ENCODE measurements at places on chromosomes 4 and X.

DNA sequence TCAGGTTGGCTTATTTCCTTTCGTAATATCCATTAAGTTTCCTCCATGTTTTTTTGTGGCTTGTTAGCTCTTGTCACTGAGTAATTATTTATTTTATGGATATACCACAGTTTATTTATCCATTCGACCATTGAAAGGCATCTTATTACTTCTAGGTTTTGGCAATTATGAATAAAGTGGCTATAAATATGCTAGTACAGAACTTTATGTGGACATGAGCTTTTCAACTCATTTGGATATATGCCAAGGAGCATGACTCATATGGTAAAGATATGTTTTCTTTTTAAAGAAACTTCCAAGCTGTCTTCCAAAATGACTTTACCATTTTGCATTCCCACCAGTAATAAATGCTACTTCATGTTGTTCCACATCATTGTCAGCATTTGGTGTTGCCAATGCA is 803.6 kb downstream of the GLUD2 start:
- no peak for DNase-seq

DNA sequence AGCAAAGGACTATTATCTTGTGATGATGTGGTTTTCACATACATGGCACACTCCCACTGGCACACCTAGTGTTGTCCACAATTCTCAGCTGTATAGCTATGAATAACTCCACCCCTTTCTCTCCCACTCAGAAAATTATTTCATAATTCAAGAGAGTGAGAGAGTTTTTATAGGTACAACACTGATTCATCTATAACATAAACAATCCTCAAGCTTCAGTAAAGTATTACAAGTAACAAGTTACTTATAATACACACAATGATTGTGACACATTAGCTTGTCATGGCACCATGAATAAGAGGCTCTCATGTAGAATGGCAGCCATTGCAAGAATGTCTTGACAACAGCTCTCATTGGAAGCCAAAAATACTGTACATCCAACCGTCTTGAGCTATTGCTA is 43.9 kb downstream of the RAB40A start:
- DNase-seq: no peak

GRCh38 chr4:70874268-70875156 is 27.7 kb upstream of the MOB1B start:
- DNase-seq: no peak

DNA sequence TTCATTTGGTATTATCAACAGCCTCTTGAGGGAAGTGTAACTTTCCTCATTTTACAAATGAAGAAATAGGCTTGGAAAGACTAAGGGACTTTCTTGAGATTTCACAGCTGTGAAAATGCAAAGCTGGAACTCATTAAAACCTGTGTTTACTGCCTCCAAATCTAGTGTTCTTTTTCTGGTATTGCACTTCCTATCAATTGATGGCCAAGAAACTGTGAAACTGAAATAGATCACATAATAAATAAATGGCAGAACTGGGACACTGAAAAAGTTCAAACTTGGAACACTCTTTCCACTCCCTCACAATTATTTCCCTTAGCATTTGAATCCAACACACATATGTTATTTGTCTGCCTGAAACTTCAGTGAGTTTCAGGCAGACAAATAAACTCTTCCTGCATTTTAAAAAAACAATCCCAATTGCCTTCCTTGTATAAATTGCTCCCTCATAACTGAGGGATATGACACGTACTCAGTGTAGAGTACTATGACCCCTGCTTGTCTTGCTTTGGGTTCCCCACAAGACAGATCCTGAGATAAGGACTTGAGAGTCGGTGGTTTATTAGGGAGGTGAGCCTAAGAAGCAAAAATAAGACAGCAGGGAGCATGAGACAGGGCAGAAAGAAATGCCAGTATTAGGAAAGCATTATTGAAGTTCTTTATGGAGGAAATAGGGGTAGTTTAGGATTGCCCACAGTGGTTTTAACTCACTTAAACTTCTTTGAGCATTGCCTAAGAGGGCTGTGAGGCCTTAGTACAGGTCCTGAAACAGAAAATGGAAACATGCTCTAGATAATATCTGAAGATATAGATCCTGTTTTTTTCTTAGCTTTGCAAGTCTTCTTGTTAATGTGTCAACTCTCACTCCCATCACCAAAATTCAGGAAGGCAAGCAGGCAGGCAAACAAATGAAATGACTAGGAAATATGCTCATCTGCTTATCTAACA is 33.9 kb downstream of the RTL3 start:
- DNase-seq: no peak

DNA sequence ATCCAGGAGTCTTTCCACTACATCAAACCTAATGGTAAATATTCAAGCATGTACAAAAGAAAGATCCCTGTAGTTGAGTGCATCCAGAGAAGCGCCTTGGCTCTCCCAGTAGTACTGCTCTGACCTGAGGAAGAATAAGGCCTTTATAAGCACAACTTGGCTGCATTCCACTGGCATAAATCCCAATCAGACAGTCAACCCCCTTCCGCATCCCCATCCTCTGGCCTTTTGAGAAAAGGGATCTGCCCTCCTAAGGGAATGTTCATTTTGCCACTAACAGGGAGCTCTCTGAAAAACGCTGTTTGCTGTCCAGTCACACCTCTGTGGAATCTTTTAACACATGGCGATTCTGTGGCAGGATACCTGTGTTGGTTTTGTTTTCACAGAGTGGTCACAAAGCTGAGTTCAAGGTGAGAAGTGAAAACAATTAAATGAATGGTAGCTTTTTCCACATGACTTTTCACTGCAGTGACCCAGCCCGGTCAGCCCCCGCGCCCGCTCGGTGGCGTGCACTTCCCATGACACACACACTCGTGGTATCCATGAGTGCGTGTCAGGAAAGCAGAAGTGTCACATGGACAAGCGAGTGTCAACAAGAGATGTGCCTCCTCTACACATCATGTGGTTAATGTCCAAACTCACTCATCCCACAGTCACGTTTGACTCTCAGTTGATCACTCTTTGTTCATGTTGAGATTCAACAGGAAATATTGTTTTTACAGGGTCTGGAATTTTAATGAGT is 112.2 kb upstream of the ENPP6 start:
- no peak for DNase-seq

GRCh38 chr4:7234355-7235029 is 42.2 kb downstream of the SORCS2 start:
- DNase-seq: no peak

DNA sequence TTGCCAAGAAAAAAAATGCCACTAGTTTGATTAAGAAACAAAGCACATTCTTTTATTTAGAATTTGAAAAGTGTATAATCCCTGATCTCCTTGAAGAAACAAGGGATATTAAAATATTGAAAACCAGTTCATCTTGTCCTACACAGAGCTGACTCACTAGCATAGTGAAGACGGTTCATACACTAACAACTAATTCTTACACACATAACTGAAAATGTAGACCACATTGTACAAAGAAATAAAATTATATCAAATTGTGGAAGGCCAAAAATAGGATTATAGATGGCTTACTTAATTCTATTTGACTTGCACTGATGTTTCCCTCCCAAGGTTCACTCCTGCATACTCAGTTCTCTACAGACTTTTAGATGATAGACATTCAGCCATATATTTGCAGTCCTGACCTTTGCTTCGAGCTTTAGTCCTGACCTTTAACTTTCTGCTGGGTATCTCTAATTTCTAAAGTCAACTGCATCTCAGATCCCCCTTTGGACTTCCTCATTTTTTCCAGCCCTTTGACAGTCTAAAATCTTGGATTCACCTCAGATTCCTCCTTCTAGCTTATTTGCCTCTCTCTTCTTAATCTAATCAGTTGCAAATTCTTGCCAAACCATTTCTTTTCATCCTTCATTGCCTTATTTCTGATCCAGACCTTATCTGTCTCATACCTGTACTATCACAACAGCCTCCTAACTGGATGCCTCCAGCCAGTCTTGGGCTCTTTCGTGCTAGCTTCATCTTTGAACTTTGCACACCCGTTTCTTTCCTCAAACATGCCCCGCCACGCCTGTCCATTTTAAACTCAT is 4.5 kb upstream of the WWC2 start:
- DNase-seq: no peak

GRCh38 chr4:47538111-47538824 is 53.2 kb downstream of the ATP10D start:
- DNase-seq: no peak

GRCh38 chrX:107849747-107850421 is 24.2 kb downstream of the MID2 start:
- DNase-seq: no peak

GRCh38 chr4:41456559-41457101 is 81.3 kb upstream of the LIMCH1 start:
- no peak for DNase-seq

DNA sequence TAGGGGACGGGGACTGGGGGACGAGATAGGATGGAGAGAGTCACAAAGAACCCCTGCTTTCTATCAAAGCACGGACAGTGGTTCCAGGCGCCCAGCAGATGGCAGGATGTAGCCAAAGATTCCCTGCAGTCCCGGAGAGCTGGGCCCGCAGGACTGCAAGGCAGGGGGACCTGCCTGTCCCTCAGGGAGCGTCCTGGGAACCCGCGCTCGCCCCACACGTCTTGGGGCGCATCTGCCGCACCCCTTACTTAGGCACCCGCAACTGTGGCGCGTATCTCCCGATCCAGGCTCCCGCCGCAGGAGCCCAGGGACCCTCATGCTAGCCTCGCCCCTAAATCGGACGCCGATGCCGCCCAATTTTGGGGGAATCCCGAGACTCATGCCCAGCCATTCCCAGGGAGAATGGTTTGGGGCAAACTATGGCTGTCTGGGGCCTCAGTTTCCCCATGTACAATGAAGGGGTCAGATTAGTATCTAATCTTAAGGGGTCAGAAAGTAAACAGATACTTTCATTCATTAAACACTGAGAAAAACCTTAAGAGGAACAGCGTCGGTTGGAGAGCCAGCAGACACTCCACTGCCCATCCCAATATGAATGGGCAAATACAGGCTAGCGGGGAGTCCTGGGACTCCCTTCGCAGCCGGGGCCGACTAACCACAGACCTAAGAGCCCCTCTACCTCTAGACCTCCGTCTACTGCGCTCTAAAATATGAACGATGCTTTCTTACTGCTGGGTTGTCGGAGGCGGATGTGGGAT is 581 bp upstream of the STK32B start:
- peak; percentile 85 for DNase-seq

DNA sequence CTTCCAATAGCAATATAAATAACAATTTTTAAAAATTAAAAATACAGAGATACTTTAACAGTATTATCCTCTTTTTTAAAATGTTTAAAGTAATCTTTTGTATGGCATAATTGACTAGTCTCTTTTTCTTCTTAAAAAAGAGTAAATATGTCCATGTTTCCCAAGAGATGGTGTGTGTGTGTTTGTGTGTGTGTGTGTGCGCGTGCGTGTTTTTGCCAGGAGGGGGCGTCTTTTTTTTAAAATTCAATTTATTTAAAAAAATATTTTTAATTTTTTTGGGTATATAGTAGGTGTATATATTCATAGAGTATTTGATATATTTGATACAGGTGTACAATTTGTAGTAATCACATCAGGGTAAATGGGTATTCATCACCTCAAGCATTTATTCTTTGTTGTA is 1073.7 kb downstream of the PCDH7 start:
- no peak for DNase-seq

DNA sequence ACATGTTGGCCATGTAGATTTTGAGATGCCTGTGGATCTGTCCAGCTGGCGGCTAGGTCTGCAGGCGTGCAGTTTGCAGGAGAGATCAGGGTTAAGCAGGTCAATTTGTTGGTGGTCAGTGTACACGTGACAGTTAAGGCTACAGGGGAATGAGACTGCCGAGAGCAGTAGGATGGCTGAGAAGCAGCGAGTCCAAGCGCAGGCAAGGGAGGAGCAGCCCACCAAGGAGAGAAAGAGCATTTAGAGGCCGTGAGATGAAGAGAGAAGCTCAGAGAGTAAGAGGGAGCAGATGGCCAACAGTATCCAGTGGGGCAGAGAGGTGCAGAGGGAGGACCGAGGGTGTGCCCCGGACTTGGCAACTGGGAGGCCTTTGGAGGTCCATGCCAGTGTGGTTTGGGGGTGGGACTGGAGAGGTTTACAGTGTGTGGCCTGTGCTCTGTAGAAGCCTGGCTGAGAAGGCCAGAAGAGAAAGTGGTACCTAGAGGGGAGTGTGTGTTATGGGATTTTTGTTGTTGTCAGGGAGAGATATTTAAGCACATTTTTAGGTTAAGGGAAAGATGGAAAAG is 18.4 kb downstream of the SNX25 start:
- no peak for DNase-seq

DNA sequence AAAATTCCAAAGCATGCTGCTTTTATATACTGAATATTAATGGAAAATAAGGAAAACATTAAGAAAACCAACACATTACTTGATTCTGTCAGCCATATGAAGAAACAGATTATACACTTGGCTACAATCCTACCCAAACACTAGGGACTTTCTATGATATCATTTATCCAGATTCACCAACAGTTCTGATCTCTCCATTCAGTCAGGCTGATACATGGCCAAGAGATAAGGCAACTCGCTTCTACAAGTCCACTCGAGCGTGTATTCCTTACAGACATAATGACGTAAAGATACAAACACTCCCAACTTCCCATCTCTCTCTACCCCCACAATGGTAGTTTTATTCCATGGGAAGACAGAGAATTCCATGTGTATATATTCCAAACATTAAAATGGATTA is 44.5 kb downstream of the NEK1 start:
- no peak for DNase-seq

DNA sequence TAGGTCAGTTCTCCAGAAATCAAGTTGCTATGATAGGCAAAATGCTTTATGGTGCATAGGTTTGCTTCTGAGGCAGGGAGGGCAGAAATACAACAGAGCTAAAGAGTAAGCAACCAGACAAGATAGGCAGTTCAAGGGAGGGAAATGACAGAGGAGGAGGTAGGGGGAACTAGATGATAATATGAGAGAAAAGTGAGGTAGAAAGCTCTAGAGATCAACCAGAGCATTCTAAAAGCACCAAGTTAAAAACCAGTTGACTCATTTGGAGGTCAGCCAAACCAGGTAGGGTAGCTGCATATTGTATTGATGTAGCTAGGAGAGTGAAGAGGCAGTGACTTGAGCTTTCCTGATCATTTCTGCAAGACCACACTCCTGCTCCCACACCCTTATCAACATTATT is 49.0 kb upstream of the SLC16A2 start:
- DNase-seq: no peak

GRCh38 chrX:16488959-16489358 is 161.0 kb upstream of the S100G start:
- DNase-seq: no peak

DNA sequence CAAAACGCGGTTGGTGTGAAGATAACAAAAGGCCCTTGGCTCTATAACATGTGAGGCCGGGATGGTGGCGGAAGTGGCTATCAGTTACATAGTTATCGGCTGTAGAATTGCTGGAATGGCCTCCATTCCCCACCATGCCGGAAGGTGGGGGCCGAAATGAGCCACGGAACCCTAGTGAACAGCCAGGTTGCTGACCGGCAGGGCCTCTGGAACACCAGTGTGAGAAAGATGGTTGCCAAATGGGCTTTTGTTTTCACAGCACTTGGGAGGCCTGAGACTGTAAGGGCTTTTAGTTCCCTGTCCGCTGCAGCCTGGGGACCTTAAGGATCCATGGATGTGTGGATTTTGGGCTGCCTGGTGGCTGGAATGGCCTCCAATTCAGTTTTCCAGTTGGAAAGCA is 23.3 kb upstream of the ARX start:
- DNase-seq: no peak

Measured in hematopoietic multipotent progenitor cell treated with erythropoietin and hydrocortisone succinate and interleukin-3 and kit ligand, for 8 days (in vitro differentiated cells).